ENCODE measurements at places on chromosomes 4 and X. TPM values are rescaled to one million over a fixed set of nuclear protein-coding genes. Genes with fewer than 3 reads are reported as not detected.

DNA sequence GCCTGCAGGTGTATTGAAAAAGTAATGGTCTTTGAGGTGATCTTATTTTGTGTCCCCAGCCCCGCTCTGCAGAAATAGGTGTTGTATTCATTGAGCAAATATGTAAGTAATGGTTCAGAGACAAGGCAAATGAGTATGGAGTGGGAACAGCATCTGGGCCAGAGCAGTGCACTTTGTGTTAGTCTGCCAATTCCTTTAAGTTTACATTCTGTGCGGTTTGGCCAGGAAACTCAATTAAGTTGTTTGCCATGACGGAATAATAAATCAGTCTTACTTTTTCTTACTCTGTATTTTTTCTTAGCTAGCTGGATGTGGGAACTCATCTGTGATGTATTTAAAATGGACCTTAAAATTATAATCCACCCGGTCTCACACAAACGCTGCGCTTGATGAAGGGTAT, 12.6 kb downstream of the DCLK2 start:
- no peak for DNase-seq
- no peak overlapping the region for H3K27ac ChIP-seq
- no peak overlapping the region for H3K4me3 ChIP-seq
- no peaks in the 10 kb centered on the region for H3K36me3 ChIP-seq

DNA sequence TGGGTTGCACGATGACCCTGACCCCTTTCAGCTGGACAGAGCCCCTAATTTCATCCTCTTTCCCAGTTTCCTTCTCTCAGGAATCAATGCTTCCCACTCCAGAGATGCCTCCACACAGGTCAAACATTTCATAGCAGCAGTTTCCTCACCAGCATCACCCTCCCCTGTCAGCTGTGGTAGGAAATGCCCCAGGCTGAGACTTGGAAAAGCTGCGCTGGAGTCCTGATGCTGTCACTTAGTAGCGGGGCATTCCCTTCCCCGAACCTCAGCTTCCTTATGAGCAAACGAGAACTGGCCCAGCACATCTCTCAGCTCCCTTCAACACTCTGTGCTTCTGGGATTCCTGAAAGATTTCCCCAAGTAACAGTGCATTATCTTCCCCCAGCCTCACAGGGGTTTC, 2.7 kb downstream of the GJB1 start:
- no peaks in the 10 kb centered on the region for H3K36me3 ChIP-seq
- no peak for DNase-seq
- H3K4me1 ChIP-seq: no peaks in the 10 kb centered on the region

DNA sequence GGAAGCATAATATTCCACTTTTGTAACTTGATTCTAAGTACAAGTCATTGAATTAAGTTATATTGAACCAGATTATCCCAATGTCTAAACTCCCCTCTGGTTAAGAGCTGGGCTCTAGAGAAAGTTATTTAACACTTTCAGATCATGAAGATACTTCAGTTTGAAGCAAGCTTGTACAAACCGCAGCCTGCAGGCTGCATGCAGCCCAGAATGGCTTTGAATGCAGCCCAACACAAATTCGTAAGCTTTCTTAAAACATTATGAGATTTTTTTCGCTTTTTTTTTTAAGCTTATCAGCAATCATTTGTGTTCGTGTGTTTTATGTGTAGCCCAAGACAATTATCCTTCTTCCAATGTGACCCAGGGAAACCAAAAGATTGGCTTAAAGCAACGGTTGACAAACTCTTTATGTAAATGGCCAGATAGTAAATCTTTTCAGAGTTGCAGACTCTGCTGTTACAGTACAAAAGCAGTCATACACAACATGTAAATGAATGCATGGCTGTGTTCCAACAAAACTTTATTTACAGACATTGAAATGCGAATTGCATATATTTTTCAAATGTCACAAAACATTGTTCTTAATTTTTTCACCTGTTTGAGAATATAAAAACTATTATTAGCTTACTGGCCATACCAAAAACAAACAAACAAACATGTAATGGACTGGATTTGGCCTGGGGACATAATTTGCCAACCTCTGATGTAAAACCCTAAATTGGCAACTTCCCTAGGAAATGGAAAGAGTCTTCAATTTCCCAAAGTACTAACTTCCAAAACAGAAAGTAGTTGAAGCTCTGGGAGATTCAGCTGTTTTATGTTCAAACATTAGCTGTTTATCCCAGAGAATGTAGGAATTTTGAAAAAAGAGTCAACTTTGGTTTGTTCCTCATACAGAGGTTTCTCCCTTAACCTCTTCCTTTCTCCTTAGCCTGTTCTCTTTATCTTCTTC, 201.1 kb upstream of the MBNL3 start:
- no peak for DNase-seq
- no peak overlapping the region for H3K4me3 ChIP-seq
- no peaks in the 10 kb centered on the region for H3K4me1 ChIP-seq
- H3K36me3 ChIP-seq: no peaks in the 10 kb centered on the region
- H3K27me3 ChIP-seq: no peaks in the 10 kb centered on the region
- H3K27ac ChIP-seq: no peak overlapping the region

- no peaks in the 10 kb centered on the region for H3K27me3 ChIP-seq
- no peak overlapping the region for H3K4me3 ChIP-seq
- H3K27ac ChIP-seq: no peak overlapping the region
- no peak for DNase-seq
These were observed 183.0 kb downstream of the CRLF2 start for GRCh38 chrX:1029494-1029893.

DNA sequence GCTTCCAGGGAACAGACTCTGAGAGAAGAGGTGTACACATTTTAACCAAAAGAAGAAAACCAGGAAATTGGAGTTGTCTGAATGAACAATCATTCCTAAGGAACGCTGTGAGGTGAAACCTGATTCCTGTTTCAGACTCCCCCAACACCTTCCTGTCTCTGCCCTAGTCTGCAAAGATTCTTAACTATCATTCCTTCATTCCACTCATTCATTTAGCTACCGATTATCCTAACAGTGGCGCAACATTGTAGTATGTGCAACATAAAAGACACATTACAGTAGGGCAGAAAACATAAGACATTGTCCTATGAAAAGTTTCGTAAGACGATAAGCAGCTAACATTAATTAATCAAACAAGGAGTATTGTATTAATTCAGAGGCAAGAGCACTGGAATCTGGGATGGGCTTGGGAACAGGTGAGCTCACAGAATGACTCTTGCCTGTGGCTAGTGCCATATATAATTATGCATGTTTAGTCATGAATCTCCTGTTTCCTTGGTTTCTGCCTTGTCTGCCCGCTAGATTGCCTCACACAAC, 23.8 kb upstream of the ADH7 start:
- DNase-seq: no peak
- no peak overlapping the region for H3K4me3 ChIP-seq

Gene ERCC6L
- not detected for total RNA-seq

Gene XAGE2
- not detected for total RNA-seq
